ENCODE measurements at places on chromosomes 13 and 19.

DNA sequence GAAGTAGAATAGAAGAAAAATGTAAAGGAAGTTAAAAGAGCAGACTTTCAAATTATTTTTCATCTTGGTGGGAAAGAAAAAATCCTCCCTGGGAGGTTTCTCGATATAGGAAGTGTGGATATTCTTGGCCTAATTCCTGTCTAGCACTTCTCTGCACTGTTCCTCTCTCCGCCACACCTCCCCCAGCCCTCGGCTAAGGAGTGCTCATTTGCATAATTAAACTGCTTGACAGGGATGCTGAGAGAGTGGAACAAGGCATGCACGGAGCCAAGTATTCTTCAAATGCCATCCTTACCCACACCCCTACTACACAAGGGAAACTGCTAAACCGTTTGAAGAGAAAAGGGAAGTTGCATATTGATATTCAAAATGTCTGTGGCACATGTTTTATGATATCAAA, 511.0 kb upstream of the HTR2A start:
- DNase-seq = no peak

GRCh38 chr19:39951065-39951650, 16.7 kb upstream of the FCGBP start:
- no peak for DNase-seq

DNA sequence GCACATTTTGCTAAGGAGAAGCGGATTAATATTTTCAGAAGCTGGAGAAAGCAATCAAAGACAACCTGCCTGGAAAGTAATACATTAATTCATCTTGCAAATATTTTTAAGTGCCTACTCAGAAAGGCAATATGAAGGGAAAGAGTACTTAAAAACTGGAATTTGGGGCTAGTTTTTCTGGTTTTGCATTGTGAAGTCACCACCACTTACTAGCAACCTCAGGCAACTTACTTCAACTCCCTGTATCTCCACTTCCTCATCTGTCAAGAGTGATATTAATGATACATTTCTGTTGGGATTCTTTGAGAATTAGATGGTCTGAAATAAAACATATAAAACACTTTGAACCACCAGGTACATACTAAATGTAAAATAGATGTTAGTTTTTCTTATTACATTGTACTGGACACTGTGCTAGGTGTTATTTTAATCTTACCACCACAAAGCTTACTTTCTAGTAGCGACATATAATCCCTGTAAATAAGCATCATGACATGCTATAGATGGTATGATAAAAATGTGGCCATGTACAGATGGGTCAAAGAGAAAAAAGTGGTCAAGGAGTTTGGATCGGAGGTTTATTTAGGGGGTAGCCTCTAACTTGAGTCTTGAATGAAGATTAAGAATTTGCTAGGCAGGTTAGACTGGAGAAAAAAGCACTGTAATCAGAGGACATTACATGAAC, 101.2 kb downstream of the SPRY2 start:
- no peak for DNase-seq

GRCh38 chr13:83423381-83423780, 458.9 kb downstream of the SLITRK1 start:
- no peak for DNase-seq

- no peak for DNase-seq
Measured at GRCh38 chr13:48231080-48231479, 1.9 kb upstream of the ITM2B start.

- no peak for DNase-seq
Measured at GRCh38 chr13:113546571-113547237, 37.8 kb upstream of the TFDP1 start.

DNA sequence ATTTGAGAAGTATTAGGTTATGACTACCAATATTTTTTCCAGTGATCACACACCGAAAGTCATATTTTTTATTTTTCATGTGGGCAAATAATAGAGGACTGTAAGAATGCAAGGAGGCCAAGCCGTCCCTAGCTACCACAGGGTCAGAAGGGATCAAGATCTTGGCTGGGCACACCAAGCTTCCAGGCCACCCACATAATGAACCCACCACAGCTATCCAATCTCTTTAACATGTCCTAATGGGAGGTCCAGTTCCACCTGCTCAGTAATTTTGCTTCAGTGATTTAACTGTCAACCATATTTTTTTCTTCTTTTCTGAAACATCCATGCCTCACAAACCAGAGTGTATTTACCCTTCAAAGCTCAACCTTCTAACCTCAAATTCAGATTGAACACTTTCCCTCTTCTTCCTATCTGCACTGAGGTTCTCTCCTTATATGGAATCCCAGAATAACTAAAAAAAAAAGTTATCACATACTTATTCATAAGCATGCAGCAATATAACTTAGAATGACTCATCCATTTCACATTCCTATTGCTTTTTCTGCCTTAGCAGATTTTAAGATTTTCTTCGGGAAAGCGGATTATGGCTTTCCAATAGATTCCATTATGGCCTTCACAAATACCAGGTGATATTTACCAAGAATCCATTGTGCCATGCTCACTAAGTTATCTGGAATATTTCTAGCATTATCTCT, 12.2 kb downstream of the ARGLU1 start:
- DNase-seq = no peak

GRCh38 chr13:113167575-113167974, 9.1 kb downstream of the PROZ start:
- no peak for DNase-seq

- no peak for DNase-seq
Measured at GRCh38 chr13:58329746-58330145, 698.2 kb downstream of the PCDH17 start.

DNA sequence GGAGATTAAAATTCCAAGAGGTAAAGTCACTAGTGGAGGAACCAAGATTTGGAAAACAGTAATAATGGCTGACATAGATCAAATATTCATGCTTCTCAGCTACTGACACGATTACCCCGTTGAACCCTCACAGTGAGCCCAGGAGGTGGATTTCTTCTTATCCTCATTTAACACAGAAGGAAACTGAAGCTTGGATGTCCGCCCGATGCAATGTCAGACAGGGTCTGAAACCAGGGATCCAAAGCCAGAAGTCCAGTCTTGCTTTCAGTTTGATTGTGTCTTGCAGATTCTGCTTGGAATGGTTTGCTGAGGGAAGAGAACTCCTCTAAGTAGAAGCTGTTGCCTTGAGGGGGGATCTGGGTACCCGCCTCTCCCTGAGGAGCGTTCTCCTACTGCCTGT, 404.7 kb downstream of the KCNRG start:
- DNase-seq = peak; percentile 15

- peak; percentile 67 for DNase-seq
Measured at GRCh38 chr19:6276447-6276846, 3.3 kb downstream of the MLLT1 start.
